ENCODE measurements at places on chromosomes 2 and 18. TPM values are rescaled to one million over a fixed set of nuclear protein-coding genes. Genes with fewer than 3 reads are reported as not detected.

Gene SNED1
- total RNA-seq, result 91.8 TPM

Gene SCRN3
- 24.1 TPM for total RNA-seq

Gene ARPC2
- total RNA-seq, result 448 TPM

Gene B3GNT2
- 20.7 TPM for total RNA-seq

Gene HAAO
- total RNA-seq, result 0.31 TPM

Gene CNDP1
- total RNA-seq, result not detected

Gene IL1R2
- not detected for total RNA-seq
